ENCODE measurements at places on chromosomes 5 and 9.

DNA sequence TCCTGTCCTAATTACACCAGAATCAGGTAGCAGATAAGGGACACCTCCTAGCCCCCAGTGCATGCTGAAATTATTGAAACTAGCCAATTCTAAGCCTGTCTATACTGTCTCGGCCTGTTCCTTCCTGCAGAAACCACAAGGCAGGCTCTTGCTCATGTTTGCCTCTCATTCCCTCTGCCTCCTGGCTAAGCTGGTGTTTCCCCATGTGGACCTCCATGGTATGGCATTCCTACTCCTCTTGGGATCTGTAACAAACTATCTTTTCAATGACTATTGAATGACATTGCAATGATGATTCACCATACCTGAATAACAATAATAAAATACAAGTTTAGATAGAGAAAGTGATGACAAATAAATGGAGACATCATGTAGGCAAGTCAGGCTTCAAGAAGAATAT, 35.6 kb upstream of the ADAMTS16 start:
- DNase-seq: peak; percentile 37

- no peak for DNase-seq
Observed at GRCh38 chr5:169503886-169504285, 79.7 kb upstream of the SPDL1 start.

- DNase-seq: no peak
Observed at GRCh38 chr5:82160948-82161347, 117.2 kb downstream of the RPS23 start.

DNA sequence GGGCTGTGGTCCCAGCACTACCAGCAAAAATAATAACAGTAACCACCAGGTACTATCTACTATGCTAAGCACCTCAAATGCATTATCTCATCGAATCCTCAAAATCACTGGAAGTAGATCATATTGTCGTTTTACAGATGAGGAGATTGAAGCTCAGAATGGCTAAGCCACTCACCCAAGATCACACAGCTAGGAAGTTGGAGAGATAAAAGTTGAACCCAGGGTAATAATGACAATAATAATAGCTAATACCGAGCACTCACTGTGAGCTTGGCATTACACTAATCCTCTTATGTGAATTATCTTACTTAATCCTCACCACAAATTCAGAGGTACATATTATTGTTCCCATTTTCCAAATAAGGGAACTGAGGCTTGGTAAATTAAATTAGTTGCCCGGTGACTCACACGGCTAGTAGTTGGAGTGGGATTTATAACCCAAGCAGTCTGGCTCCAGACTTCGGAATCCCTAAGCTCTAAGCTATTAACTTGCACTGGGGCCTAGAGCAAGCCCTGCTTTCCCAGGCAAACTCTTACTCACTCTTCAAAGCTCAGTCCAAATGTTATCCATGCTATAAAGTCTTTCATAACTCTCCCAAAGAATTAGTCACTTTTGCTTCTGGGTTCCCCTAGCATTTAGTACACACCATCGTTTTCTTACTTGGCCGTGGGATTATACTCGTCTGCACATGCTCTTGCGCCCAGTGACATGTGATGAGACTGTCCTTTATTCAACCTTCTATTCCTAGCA, 3.8 kb downstream of the ARSI start:
- no peak for DNase-seq

- no peak for DNase-seq
Observed at GRCh38 chr5:9905661-9906060, 275.5 kb upstream of the TAS2R1 start.

DNA sequence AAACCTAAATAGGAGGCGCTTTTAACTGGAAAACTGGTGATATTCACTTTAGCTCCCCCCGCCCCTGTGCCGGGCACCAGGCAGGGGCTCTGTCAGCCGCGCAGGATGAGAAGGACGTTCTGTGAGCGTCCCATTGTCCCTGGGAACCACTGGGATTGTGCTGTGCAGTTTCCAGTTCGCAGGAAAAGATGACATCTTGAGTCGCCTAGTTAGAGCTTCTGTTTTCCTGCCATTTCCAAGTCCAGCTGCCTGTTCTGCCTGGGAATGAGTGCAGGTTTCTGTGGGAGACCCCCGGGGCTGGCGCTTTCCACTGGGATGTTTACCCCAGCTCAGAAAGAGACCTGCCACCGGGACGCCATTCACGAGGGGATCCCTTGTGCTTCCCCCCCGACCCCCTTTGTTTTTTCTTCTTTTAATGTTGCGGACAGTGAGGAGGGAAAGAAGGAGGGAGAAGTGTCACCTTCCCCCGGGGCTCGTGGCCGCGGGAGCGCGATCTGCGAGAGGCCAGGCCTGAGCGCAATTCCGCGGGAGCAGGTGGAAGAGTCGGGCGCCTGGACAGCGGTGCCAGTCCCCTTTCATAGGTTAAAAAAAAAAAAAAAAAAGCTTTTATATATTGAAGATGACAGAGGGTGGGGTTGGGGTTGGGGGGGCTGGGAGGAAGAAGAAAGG, 121.5 kb downstream of the RMI1 start:
- DNase-seq: peak; percentile 37

- DNase-seq: no peak
Observed at GRCh38 chr5:55372130-55372925, 64.5 kb downstream of the MTREX start.
